ENCODE measurements at places on chromosomes 13 and 19.

DNA sequence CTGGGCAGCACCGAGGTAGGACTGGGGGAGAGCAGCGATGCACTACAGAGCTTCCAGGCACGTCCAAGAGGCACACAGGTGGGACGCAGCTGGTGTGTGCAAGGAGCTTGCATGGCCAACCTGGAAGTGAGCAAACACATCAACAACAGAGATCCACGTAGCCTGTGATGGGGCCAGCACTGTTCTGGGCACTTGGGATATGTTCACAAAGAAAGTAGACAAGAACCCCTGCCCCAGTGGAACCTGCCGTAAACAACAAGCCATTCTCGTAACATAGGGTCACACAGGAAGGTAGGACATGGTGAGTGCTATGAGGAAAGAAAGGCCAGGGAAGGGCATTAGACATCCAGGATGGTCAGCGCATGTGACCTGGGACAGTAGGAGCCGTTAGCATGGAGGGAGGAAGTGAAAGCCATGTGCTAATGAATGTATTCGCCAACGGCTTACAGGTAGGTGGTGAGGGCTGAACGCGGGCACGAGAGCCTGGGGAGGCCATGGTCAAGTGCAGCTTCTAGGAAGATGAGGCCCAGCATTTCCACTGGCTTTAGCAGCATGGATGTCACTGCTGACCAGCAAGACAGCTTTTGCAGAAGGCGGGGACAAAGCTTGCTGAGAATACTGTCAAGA, 105.5 kb downstream of the TEX26 start:
- DNase-seq = no peak

- DNase-seq = no peak
Measured at GRCh38 chr19:14544977-14545715, 15.8 kb downstream of the TECR start.

GRCh38 chr19:15439078-15439799, 10.5 kb downstream of the WIZ start:
- no peak for DNase-seq

- no peak for DNase-seq
Measured at GRCh38 chr19:10826231-10826630, 9.8 kb downstream of the TMED1 start.

- no peak for DNase-seq
Measured at GRCh38 chr13:27751953-27752532, 40.2 kb upstream of the GSX1 start.

DNA sequence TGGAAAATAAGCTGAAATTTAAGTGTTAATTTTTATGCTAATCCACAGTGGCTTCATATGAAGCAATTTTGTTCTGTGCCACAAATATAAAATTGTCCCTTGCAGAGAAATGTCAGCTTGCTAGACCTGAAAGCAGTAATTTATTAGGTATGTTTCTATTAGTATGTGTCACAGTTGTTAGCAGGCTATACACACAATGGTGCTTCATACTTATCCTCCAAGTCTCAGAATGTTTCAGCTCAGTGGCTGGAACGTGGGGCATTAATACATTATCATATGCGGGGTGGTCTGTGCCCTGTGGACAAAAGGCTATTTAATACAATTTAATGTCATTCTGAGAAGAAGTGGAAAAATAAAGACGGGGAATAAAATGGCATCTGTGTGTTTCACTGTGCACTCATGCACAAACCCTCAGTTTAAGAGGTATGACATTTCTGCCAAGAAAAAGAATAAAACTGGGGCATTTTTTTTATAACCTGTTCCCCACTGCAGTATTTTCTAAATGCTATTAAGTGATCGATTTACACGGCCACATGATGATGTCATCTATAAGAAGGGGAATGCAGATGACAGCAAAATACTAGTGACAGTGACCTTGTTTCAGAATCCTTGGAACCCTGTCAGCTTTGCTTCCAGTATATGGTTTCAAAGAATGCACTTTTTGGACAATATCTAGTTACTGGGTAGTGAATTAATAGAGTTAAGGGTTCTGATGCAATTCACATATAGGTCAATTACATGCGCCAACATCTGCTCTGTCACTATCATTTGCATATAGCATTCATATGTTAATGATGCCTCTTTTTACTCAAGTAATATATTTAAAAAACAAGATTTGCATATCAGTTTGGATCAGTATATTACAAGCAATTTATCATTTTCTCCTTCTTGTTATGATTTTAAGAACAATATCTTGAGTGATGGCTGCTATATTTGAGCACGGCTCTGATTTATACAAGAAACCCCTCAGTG, 21.2 kb upstream of the ZNF536 start:
- DNase-seq = no peak

GRCh38 chr19:13557756-13558398, 51.6 kb upstream of the CACNA1A start:
- no peak for DNase-seq

- DNase-seq = no peak
Measured at GRCh38 chr19:46495786-46496099, at the start of gene PNMA8B. PNMA8B (minus strand) TSS chr19:46495867; CDS start chr19:46495465, 402 bp downstream.

- DNase-seq = no peak
Measured at GRCh38 chr19:38355728-38356725, 18.3 kb upstream of the PSMD8 start.

GRCh38 chr19:6464070-6464873, at the start of gene CRB3:
CRB3 (plus strand) TSS chr19:6464271; CDS start chr19:6464702, 431 bp downstream.
- peak; percentile 49 for DNase-seq

DNA sequence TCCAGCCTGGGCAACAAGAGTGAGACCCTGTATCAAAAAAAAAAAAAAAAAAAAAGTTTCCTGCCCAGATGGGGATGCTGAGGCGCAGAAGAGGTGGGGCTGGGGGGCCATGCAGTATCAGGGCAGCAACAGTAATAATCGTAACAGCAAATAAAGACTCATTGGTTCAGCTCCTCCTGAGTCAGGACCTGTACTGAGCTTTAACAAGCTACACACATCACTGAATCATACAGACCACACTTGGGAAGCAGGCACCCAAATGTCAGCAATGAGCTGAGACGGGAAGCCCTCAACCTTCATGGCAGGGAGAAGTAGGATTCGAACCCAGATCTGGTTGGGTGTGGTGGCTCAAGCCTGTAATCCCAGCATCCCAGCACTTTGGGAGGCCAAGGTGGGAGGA, 10.6 kb upstream of the DPF1 start:
- no peak for DNase-seq

GRCh38 chr13:105929505-105929904, 606.0 kb downstream of the EFNB2 start:
- no peak for DNase-seq

- DNase-seq = no peak
Measured at GRCh38 chr19:48554385-48555091, 2.6 kb downstream of the SULT2B1 start.

DNA sequence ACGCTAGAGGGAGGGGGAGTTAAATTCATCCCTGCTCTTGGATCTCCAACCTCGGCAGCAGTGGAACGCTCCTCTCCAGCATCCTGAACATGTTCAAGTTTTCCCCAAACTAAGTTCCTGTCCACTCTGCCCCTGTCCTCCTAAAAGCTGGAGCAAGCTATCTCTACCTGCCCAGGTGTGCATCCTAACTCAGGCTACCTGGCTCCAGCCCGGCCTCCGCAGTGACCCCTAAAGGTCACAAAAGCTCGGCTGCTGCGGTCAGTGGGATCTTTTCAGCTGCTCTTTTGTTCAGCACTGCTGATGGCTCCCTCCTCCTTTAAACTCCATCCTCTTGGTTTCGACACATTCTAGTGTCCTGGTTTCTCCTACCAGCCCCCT, 1.4 kb downstream of the DCUN1D2 start:
- DNase-seq = no peak
